Calu3 (cell line): ENCODE measurements at places on chromosomes 7 and 10. TPM values are rescaled to one million over a fixed set of nuclear protein-coding genes. Genes with fewer than 3 reads are reported as not detected.

- DNase-seq = no peak
Observed at GRCh38 chr7:31110331-31111108, 58.4 kb downstream of the ADCYAP1R1 start.

DNA sequence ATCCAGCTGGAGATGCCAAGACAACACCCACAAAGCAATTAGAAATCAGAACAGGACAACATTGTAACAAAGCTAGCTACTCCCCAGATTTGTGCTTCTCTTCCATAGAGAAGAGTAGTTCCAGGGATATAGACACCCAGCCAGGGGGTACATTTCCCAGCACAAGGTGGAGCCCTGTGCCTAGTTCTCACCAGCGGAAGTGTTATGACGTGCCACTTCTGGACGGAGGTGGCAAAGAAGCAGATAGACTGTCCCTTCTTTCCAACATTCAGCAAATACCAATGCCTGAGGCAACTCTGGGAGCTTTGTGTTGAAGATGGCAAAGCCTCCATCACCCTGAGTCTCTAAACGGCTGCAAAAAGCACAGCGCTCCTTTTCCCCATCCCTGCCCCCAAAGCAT lies 23.4 kb upstream of the GSAP start:
- DNase-seq = peak; percentile 60

DNA sequence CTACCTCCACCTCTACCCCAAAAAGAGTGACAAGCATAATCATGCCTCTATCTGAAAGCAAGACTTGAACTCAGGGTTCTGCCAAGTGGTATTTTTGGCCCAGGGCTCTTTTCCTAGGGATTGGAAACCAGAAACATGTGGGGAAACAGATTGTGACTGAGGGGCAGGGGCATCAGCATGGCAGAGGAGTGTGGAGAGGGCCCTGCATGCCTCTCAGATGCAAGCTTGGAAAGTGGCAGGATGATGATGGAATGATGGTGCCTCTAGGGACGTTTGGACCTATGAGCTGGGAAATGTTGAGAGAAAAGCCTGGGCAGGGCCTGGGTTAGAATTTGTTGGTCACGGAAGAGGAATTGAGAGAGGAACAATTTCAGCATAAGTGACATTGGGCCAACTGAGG lies 78.4 kb upstream of the LEP start:
- DNase-seq = no peak

- no peak for DNase-seq
Observed at GRCh38 chr7:70674571-70675010, 457.4 kb upstream of the GALNT17 start.

GRCh38 chr7:106167439-106168136 lies 55.5 kb upstream of the SYPL1 start:
- no peak for DNase-seq

- no peak for DNase-seq
Observed at GRCh38 chr7:148344406-148344805, 246.2 kb upstream of the C7orf33 start.

DNA sequence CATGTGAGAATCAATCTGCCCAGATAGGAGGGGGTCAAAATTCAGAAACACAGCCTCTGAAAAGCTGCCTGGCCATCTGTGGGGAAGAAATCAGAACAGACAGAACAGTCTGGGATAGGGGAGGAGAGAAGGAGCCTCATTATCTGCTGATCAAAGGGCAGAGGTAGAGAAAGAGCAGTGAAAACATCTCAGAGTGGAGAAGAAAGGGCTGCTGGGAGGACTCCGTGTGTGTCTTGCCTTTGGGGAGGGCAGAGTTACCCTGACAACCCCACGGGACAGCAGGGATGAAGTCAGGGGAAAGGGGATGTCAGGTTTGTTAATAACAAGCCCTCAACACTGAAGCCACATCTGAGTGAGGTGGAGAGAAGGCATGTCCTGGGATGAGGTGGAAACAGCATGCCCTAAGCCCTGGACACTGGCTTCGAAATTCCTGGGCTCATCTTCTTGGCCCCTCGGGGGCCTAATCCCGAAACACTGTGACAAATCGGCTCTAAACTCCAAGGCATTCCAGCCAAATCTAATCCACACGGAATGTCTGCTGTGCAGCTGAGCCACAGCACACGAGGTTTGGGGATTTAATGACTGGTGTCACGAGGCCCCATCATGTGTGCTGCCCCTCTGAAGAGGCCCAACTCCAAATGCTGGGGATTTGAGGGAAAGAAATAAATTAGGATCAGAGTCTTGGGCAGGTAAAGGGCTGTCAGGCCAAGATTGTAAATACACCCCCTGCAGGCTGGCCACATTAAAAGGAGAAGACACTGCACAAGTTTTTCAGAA lies 82.8 kb upstream of the FGFR2 start:
- DNase-seq = no peak

DNA sequence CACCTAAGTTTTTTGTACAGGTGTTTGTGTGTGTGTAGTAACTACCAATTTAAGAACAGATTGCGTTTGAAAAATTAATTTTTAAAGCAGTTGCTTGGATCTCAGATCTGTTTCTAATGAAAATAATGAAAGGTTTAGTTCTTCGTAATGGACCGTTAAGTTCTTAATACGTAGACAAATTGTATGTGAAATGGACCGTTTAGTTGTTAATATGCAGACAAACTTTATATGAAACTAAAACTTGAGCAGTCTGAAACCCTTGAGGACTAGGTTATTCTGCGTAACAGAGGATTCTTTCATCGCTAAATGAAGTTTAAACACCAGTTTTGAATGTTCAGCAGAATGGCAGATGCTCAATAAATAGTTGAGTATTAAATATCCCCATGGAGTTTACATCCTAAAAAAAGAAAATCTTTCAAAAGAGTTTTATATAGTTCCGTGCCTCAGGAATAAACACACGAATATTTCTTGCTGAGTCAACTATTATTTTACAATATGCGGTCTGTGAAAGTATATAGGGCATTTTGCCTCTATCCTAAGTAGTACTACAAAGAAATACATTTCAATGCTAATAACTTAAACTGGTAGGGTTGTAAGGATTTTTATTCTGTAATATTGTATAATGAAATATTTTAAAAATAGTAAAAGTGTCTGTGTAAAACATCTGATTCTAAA lies 1.2 kb downstream of the DBF4 start:
- DNase-seq = no peak

DNA sequence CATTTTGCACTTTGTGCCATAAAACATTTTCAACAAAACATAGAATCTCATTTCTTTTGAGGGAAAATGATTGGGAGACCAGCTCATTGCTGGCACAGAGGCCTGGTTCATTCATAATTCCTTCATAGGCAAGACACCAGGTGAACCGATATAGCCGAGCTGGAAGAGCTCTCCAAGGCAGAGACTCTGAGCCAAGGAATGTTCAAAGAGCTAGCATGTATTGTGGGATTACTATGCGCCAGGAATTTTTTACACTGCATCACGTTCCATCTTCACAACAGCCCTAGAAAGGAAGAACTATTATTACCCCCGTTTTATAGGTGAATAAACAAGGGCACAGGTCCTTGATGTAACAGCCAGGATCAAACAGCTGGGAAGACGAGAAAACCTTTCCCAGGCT lies 2.1 kb upstream of the IL6 start:
- no peak for DNase-seq

The GRM3 gene
- total RNA-seq = not detected in 2 replicates

The GFRA1 gene
- not detected in 2 replicates for total RNA-seq

The NCF1 gene
- total RNA-seq = 0.51 TPM in 1 of 2 replicates, not detected in the other
